Stimulated activated effector memory CD8-positive, alpha-beta T cell treated with anti-CD3 and anti-CD28 coated beads, Interleukin-12 subunit alpha, Interleukin-12 subunit beta, amount 100 ng/mL, for 72 hours (primary cell): ENCODE measurements at places on chromosomes 6 and 20.

GRCh38 chr6:34540222-34540621, 15.9 kb downstream of the SPDEF start:
- no peak for DNase-seq

DNA sequence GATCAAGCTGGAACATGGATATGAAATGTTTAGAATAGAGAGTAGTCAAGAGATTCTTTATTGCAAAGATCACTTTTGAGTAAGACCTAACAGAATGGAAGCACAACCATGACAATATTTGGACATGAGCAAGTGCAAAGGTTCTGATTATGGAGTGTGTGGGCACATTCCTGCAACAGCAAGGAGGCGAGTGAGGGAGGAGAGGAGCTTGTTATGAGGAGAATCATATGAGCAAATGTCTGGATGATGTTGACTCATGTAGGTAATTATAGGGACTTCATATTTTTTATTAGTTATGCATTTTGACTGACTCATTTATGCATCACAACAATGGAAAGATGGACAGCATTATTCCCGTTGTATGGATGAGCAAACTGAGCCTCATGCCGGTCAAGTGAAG, 100.8 kb upstream of the SLC35B3 start:
- DNase-seq, result no peak

DNA sequence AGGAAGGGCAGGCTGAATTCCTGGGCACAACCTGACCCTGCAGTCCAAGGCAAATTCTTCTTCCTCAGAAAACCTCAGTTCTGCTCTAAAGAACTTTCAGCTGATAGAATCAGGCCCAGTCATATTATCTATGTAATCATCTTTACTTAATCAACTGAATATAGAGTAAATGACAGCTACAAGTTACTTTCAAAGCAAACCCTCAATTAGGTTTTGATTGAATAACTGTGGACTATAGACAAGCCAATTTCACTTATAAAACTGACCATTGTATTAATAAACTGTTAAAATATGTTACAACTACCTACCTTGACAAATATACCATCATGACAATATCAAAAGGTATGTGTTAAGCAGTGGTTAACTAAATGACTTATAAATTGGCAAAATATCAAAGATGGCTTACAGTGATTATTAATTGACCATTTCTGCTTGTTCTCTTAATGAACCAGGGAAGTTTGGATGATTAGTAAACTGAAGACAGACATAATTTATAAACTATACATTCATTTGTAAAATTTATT, 46.1 kb upstream of the ADGRF5 start:
- no peak for DNase-seq

DNA sequence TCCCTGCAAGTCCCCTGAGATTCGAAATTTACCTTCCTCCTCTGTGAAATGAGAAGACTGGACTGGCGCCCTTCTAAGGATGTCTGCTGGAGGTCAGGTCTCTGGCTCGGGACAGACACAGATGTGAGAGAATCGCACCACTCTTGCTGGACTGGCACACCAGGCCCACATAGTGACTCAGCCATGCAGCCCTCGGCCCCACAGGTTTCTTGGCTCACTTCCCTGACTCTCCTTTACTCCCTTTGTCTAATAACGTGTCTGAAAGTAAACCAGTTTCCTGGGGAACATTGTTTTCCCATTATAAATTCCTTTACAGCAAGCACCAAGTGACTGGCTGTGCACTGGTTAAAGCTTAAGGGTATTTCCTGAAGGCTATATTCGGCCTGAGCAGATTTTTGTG, 106.7 kb upstream of the PLEKHG1 start:
- no peak for DNase-seq

GRCh38 chr6:111091987-111092386, 4.7 kb downstream of the SLC16A10 start:
- no peak for DNase-seq

- no peak for DNase-seq
These were observed 126.3 kb downstream of the C6orf118 start for GRCh38 chr6:165183071-165183470.

- no peak for DNase-seq
These were observed 94.9 kb downstream of the JARID2 start for GRCh38 chr6:15340775-15341174.

GRCh38 chr6:46199387-46199786, 28.6 kb upstream of the ENPP5 start:
- DNase-seq, result no peak

DNA sequence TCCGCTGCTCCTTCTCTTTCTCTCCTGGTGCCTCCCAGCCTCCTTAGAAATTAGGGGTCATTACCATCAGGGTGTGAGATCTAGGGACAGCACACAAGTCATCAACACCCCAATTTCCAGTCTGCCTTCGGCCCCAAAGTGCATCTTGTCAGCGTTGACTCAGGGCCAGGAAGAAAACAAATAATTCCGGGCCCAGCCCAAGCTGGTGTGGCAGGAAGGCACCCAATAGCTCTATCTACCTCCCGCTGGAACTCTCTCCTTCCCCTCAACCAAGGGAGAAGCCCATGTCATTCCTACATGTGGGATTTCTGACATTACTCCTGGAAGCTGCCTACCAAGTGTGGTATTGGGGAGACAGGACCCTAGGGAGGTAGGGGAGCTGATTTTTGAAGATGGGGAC, 11.5 kb upstream of the C6orf132 start:
- DNase-seq, result no peak

DNA sequence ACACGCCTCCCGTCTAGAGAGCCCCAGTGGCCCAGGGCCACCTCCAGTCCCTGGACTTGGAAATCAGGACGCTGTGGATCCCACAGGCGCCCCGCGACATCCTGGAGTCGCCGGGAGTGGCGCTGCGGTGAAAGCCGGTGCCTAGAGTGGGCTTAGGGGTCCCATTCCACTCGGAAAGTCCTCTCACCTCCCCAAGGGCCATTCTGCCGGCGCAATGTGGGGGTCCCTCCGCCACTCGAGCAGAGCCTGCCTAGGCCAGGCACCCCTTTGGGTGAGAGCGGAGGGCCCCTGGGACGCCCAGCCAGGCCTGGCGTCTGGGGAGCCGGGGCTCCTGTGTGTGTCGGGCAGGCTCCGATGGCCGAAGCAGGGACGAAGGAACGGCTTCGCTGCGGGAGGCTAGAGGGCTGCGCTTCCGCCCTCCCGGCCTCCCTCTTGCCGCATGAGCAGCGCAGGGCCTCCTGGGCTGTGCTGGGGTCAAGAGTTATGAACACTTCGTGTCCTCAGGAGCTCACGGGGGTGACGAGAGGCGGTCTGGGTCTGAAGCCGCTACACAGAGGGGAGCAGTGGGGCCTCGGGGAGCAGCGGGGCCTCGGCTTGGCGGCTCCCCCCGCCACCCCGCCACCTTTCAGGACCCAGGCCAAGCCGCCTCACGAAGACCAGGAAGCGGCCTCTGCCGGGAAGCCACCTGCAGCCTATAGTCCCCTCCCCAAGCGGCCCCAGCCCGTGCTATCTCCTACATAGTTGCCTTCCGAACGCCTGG, 13.6 kb downstream of the POU3F2 start:
- no peak for DNase-seq

- no peak for DNase-seq
These were observed 17.0 kb downstream of the RNF217 start for GRCh38 chr6:124979294-124979678.

GRCh38 chr20:6909608-6910007, 142.1 kb downstream of the BMP2 start:
- no peak for DNase-seq

DNA sequence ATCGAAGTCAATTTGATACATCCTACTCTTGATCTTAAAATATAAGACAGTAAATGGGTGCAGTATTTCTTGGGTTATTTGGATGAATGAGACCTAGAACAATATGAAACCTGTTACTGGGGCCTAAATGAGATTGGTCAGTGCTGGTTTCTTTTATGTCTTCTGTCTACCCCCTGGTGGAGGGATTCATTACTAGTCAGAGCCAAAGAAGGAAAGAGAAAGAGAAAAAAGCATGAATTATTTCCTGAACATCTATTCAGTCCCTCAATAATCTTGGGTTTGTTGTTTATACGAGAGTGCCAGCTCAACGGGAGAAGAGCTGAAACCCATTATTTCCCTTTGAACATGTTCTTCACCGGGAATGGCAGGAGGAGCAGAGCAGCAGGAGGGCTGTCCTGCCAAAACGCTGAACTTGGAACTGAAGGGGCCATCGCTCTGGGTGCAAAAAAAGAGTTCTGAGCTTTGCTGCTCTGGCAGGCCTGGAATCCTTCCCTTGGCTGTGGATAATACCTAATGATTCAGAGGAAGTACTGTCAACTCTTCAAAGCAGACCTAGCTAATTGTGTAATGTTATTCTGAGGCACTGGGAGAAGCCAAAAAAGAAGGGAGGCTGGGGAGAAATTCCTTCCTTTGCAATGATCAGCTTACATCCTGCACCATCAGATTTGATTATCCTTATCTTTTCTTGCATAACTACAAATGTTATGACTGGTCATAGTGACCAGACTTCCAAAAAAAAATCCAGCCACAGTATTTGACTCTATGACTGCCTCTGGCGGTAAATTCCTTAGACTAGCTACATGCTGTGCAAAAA, 72.0 kb downstream of the BLOC1S5 start:
- no peak for DNase-seq

DNA sequence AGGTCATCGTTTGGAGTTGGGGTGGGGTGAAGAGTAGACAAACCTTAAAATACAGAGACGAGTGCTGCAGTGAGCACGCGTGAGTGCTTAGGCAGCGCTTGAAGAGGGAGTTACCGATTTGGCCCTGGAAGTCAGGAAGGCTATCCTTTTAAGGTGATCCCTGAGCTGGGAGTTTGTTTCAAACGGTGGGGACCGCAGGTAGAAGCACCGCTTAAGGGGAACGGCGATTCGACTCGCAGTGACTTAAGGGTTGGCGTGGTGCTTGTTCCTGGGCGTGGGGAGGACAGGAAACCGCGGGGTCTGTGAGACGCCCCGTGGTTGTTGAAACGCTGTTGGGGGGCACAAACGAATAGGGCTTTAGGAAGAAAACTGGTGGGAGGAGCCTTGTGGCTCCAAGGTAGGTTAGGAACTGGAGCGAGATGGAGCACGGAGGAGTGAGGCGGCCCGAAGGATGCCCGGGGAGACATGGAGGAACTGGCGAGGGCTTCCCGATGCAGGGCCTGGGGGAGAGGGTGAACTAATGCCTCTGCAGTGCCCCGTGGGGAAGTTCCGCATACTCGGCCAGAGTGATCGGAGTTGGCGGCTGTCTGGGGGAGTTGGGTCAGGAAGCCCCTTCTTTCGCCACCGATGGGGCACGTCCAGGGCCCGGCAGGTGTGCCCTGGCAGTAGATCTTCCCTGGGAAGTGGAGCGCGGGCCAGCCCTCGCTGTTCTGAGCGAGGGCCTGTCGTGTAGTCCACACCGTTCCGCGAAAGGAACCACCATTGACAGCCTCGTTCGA, 1.3 kb upstream of the CDYL start:
- no peak for DNase-seq

GRCh38 chr6:42696526-42697267, 25.7 kb downstream of the PRPH2 start:
- no peak for DNase-seq

GRCh38 chr6:97322811-97323210, 39.8 kb upstream of the MMS22L start:
- DNase-seq, result no peak

DNA sequence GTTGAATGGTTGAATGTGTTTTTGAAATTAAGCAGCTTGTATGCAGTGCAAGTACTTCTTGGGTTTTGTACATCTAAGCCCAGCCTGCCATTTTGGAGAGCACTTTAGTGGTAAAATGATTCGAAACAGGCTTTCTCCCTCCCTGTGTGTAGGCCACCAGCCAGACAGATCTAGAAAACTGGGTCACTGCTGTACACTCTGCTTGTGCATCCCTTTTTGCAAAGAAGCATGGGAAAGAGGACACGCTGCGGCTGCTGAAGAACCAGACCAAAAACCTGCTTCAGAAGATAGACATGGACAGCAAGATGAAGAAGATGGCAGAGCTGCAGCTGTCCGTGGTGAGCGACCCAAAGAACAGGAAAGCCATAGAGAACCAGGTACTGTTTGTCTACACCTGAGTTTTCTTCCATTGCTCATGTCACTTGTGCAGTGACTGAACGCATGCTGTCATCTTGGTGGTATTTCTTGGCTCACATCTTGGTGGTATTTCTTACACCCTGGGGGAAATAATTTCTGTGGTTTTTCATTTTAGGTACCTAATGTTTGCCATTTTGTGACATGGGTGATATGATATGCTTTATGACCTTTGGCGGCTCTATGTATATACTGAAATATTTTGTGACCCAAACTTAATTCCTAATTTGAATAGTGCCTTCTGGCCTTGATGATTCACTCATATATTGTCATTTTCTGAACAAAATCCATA, 115.7 kb upstream of the CLDN20 start:
- DNase-seq, result no peak

DNA sequence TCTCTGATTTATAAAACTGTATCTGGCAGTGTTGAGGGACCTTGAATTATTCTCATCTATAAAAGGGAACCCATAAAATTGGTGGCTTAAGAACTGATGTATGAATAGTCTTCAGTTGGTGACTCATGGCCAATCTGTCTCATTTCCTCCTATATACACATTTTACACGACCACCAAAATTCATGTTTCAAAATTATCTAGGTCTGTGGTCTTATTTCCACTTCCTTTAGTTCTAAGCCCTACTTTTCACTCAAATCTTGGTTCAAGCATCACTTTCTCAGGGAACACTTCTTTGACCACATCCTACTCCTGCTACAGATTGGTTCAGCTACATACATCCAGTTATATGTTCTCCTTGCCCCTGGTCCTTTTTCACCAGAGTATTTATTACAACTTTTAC, 18.6 kb upstream of the ENPP1 start:
- DNase-seq, result no peak

DNA sequence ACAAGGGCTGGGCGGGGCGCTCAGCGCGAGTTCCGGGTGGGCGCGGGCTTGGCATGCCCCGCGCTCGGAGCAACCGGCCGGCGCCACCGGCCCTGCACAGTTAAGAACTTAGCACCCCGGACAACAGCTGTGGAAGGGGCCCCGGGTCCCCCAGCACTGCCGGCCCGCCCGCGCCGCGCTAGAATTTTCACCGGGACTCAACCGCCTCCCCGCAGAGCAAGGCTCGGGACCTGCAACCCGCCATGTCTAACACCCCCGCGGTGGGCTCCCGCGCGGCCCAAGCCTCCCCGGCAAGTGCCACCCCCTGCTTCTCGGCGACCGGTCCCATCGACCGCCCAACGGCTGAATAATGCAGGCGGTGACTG, 5.2 kb upstream of the PSMG4 start:
- no peak for DNase-seq

DNA sequence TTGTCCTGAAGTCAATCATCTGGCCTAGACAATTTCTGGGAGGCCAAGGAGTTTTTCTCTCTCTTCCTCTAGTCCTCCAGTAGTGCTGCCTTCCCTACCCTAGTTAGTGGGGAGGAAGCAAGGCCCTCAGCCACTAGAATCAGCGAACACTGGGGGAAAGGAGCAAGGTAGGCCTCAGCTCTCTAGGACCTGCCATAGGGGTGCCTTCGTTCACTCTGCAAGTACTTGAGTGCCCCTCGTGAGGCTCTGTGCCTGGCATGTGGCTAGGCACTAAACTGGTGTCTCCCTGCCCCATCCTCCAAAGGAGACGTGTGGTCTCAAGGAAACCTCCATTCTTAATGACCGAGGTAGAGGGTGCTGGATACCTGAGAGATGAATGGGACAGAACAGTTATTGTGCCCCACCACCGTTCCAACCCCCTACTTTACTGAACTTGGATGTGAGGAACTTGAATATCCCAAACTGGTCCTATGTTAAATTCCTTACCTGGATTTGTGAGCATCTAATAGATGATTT, 1.1 kb downstream of the DEF6 start:
- no peak for DNase-seq
